NCI-H2171 treated with DMSO at 0.1 percent for 48 hours (cell line): ENCODE measurements at places on chromosomes 2 and 18.
A peak's percentile ranks its signal among the peaks of the same experiment; 100 is the strongest.

GRCh38 chr2:74983631-74984392, 25.4 kb downstream of the POLE4 start:
- DNase-seq, result no peak

DNA sequence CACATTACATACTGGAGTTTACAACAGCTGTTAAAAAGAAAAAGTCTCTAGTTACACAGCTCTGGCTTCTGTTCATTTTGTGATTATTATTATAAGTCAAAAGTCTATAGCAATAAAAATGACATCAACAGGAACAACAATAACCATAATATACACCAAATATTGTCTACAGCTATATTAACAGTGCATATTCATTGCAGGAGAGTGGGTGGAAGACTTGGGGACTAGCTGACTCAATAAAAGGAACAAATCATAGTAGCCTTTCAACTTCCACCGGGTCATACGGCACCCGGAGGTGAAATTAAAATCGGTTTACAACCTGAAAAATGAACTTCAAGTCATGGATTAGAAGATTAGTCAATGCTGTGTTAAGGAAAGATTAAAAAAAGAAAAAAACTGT, 642.1 kb downstream of the SATB2 start:
- no peak for DNase-seq

DNA sequence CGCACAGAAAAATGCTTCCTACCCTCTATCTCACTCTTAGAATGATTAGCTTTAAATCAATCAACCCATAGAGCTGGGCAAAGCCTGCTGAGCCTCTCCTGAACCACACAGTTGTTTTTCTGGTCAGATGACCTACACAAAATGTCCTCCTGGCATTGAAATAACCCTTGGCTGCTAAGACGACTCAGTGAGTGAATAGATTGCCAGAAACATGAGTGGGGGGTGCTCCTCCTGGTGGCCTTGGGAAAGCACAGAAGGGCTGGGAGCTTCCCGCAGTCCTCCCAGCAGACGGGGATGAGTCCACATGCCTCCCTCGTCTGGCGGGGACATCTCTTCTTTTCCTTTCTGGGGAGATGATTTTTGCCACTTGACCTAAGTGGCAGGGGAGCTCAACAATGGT, 14.9 kb downstream of the MAL start:
- no peak for DNase-seq

DNA sequence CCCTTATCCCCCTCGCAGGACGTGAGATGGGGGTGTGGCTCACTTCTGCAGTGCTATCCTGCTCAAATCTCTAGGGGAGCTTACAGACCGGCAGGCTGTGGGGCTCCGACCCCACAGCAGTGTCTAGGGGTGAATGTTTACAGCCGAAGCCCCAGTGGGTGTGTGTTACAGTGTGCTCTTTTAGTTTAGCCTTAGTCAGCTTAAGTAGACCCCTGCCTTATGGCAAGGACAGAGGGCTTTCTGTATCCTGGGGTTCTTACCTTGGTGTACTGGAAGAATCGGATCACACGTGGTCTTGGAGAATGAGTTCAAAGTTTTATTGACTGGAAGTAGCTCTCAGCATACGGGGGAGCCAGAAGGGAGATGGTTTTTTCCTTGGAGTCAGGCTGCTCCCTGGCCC, 348.2 kb upstream of the GYPC start:
- no peak for DNase-seq

GRCh38 chr2:153479573-153479972, 1.0 kb upstream of the RPRM start:
- DNase-seq, result peak; percentile 78

DNA sequence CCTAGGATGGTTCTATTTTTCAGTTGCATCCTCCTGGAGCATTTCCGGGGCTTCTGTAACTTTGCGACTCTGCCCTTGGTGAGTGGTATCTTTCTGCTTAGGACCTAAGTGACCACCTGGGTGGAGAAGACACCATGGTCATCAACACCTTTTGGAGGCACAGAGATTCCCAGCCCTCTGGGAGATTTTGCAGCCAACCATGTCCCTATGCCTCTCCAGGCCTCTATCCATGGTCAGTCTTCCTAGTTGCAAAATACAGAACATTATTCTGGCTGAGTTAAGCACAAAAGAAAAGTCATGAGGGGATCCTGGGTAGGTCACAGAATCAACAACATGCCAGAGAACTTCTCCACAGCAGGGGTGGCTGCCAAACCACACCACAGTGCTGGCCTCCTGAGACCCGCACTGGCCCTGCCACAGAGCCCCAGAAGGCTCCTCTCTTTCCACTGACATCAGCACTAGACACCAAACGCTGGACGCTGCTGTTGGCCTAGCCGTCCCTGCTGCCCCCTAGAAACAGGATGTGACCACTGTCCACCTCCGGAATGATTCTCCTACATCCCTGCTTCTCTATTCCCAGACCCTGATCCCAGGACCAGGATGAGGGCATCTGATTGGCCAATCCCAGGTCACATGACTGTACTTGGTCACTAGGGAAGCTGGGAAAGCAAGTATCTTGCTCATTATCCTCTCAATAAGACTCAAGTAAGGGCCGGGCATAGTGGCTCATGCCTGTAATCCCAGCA, 47.7 kb downstream of the SMAD7 start:
- DNase-seq, result no peak

- DNase-seq, result no peak
Measured at GRCh38 chr2:111061191-111061590, 59.5 kb upstream of the BCL2L11 start.

- DNase-seq, result no peak
Measured at GRCh38 chr2:168604252-168604651, 148.2 kb downstream of the CERS6 start.

- peak; percentile 86 for DNase-seq
Measured at GRCh38 chr2:168518555-168519066, 62.5 kb downstream of the CERS6 start.

- no peak for DNase-seq
Measured at GRCh38 chr18:78133729-78134128, 845.9 kb upstream of the SALL3 start.

GRCh38 chr2:120988051-120988699, 252.5 kb downstream of the GLI2 start:
- no peak for DNase-seq

- no peak for DNase-seq
Measured at GRCh38 chr2:64203131-64203857, 59.1 kb upstream of the PELI1 start.

DNA sequence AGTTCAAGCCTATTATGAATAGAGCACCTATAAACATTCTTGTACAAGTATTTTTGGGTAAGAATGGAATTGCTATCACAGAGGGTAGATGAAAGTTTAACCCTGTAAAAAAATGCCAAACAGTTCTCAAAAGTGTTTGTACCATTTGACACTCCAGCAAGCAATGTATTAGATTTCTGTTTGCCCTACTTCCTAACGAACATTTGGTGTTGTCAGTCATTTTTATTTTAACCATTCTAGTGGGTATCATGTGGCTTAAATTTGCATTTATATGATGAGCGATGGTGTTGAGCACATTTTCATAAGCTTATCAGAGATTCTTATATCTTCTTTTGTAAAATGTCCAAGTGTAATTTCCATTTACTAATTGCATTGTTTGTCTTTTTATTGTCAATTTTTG, 608.2 kb upstream of the ACVR2A start:
- peak; percentile 8 for DNase-seq

- DNase-seq, result no peak
Measured at GRCh38 chr18:78913830-78914231, 65.8 kb upstream of the SALL3 start.

- no peak for DNase-seq
Measured at GRCh38 chr18:46110406-46110805, 6.2 kb downstream of the HAUS1 start.

GRCh38 chr2:118190474-118190873, 102.2 kb downstream of the INSIG2 start:
- DNase-seq, result peak; percentile 40

DNA sequence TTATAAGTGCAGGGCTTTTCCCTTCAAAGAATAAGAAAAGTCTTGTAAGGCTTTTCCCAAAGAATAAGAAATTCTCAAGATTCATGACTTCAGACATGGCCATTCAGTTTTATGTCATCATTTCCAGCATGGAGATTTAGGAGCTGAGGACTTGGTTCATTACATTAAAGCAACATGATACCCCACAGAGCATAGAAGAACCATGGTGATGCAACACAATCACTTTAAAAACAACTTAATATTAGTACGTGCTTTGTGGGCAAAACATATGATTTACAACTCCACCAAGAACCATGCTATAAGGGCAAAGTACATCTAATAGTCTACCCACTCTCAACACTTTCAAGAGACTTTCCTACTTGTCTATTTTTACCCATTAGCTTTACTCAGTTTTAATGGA, 214.4 kb downstream of the SRBD1 start:
- no peak for DNase-seq

- no peak for DNase-seq
Measured at GRCh38 chr18:58335223-58335622, 291.2 kb downstream of the NEDD4L start.
